ENCODE measurements at places on chromosomes 5 and 9. TPM values are rescaled to one million over a fixed set of nuclear protein-coding genes. Genes with fewer than 3 reads are reported as not detected.

Gene SH3GLB2
- total RNA-seq: 174 TPM

Gene RMND5B
- total RNA-seq: 34.5 TPM

Gene AJM1
- total RNA-seq: 3.8 TPM

Gene COL23A1
- 13.6 TPM for total RNA-seq

Gene SNCAIP
- 113 TPM for total RNA-seq

- H3K4me1 ChIP-seq: peaks cover 25% of the 10 kb centered on the region
- no peaks in the 10 kb centered on the region for H3K36me3 ChIP-seq
- H3K27me3 ChIP-seq: no peaks in the 10 kb centered on the region
- H3K27ac ChIP-seq: no peak overlapping the region
- no peak overlapping the region for H3K4me3 ChIP-seq
Observed at GRCh38 chr5:149956685-149957084, 3.9 kb upstream of the SLC26A2 start.

- no peak overlapping the region for H3K4me3 ChIP-seq
- no peaks in the 10 kb centered on the region for H3K36me3 ChIP-seq
- DNase-seq: no peak
- no peaks in the 10 kb centered on the region for H3K4me1 ChIP-seq
- no peak overlapping the region for H3K27ac ChIP-seq
Observed at GRCh38 chr5:44275908-44276307, 113.3 kb downstream of the FGF10 start.

GRCh38 chr9:97556721-97557605, 55.5 kb downstream of the TMOD1 start:
- DNase-seq: no peak
- no peak overlapping the region for H3K27ac ChIP-seq
- peaks cover 46% of the 10 kb centered on the region for H3K27me3 ChIP-seq
- H3K36me3 ChIP-seq: no peaks in the 10 kb centered on the region
- no peak overlapping the region for H3K4me3 ChIP-seq
- H3K4me1 ChIP-seq: no peaks in the 10 kb centered on the region

- H3K36me3 ChIP-seq: no peaks in the 10 kb centered on the region
- DNase-seq: peak; percentile 52
- peaks cover 37% of the 10 kb centered on the region for H3K4me1 ChIP-seq
Observed at GRCh38 chr9:126705767-126706697, 92.3 kb downstream of the LMX1B start.

DNA sequence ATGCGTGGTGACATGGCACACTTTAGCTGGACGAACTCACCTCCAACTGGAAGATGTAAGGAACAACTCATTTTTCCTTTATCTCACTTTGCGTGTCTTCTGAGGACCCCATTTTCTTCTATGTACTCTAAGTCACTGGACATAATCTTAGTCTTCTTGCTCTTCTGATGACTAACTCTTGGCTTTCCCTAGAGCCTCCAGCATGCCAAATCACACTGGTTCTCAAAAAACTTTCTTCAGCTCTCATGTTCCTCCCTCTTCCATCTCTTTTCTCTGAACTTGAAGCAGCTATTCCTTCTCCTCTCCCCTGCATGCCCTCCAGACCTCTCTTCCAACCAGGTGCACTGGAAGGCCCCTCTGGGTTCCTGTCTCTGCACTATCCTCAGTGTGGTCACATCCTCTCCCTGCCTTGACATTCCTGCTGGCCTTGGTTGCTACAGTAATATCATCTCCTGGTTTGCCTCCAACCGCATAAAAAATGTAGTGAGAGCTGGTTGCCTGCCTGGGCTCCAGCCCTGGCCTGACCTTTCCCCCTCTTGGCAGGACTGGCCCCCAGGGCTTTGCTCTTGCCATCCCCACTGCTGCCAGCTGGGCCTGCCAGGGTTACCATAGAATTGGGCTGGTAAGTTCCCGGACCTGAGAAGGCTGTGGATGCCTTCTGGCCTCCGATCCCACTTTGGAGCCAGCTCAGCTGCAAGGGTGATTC, 44.8 kb upstream of the BNC2 start:
- H3K36me3 ChIP-seq: no peaks in the 10 kb centered on the region
- no peak overlapping the region for H3K4me3 ChIP-seq
- H3K27me3 ChIP-seq: no peaks in the 10 kb centered on the region
- no peak overlapping the region for H3K27ac ChIP-seq
- DNase-seq: no peak
- H3K4me1 ChIP-seq: peaks cover 2% of the 10 kb centered on the region

- H3K4me1 ChIP-seq: peaks cover 48% of the 10 kb centered on the region
- no peak for DNase-seq
- no peak overlapping the region for H3K4me3 ChIP-seq
- H3K27me3 ChIP-seq: no peaks in the 10 kb centered on the region
- peak overlapping the region; percentile 88 for H3K27ac ChIP-seq
- H3K36me3 ChIP-seq: no peaks in the 10 kb centered on the region
Observed at GRCh38 chr5:178332210-178332641, 99.6 kb upstream of the PHYKPL start.

DNA sequence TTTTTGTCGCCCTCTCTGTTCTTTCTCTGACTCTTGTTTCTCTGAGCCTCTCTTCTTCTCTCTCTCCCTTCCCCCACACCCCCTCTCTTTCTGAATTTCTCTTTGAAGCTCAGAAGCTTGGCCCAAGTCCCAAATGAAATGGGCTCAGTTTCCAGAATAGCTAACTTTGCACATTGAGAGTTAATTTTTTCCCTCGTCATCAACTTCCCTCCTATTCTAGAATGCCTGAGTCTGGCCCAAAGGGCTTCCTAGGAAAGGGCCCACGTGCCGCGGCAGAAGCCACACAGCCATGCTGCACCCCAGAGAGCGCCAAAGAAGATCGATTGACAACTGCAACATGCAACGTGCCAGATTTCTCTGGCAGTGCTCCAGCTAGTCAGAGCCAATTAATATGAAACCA, 588.8 kb upstream of the KLF4 start:
- peaks cover 14% of the 10 kb centered on the region for H3K4me1 ChIP-seq
- DNase-seq: no peak
- no peak overlapping the region for H3K4me3 ChIP-seq

DNA sequence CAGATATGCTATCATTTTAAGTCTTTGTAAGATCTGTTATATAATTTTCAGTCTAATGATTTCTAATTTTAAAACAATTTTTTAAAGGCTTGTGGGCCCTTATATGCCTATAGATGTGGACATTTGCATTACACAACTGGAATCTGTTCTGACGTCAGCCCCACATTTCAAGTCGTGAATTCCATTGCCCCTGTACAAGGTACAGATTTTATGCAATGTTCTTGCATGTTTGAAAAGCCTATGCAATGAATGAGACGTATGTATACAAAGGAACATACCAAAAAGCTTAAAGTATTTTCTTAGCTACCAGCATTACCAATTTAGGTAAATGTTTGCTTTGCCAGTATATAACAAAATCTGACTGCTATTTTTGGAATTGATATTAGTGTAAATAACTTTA, 77.2 kb downstream of the ITGA1 start:
- H3K36me3 ChIP-seq: no peaks in the 10 kb centered on the region
- no peak overlapping the region for H3K4me3 ChIP-seq
- no peak overlapping the region for H3K27ac ChIP-seq
- H3K4me1 ChIP-seq: peaks cover 15% of the 10 kb centered on the region
- DNase-seq: no peak

GRCh38 chr5:136018814-136019783, 9.7 kb upstream of the TGFBI start:
- no peaks in the 10 kb centered on the region for H3K27me3 ChIP-seq
- H3K4me1 ChIP-seq: peaks cover 61% of the 10 kb centered on the region
- DNase-seq: no peak
- no peaks in the 10 kb centered on the region for H3K36me3 ChIP-seq
- H3K27ac ChIP-seq: peak overlapping the region; percentile 89

DNA sequence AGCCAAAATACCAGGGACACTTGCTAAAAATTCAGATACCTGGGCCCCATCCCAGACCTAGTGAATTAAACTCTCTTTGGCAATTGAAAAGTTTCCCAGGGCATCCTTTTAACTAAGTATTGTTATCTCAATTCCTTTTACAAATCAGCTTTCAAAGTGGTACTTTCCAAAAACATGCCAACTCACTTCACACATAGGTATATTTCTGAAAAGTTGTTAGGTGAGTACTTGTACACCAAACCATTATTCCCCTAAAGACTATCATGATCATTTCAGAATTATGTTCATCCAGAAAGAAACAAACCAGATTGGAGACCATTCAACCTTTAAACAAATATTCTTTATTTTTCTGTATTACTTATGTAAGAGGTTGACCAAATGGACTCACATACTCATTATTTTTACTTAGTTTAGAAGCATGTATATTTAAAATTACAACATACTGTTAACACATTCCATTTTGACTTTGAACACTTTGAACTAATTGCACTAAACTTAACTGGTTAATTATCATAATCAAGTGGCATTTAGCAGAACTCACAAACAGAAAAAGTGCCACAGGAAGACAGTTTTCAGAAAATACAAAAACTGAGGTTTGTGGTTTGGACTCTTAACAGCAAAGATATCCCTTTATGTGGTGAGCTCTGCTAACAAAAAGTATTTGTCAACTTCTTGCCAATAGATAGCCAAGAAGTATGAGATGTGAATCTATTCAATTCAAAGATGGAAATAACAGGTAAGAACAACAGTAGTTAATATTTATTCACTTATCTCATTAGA, 40.7 kb downstream of the KIAA0825 start:
- H3K27me3 ChIP-seq: no peaks in the 10 kb centered on the region
- H3K4me1 ChIP-seq: peaks cover 6% of the 10 kb centered on the region
- no peaks in the 10 kb centered on the region for H3K36me3 ChIP-seq
- no peak overlapping the region for H3K4me3 ChIP-seq
- no peak overlapping the region for H3K27ac ChIP-seq

- DNase-seq: no peak
- H3K27me3 ChIP-seq: no peaks in the 10 kb centered on the region
- no peak overlapping the region for H3K4me3 ChIP-seq
- H3K4me1 ChIP-seq: peaks cover 15% of the 10 kb centered on the region
Observed at GRCh38 chr9:110065532-110065931, 142.4 kb downstream of the C9orf152 start.

DNA sequence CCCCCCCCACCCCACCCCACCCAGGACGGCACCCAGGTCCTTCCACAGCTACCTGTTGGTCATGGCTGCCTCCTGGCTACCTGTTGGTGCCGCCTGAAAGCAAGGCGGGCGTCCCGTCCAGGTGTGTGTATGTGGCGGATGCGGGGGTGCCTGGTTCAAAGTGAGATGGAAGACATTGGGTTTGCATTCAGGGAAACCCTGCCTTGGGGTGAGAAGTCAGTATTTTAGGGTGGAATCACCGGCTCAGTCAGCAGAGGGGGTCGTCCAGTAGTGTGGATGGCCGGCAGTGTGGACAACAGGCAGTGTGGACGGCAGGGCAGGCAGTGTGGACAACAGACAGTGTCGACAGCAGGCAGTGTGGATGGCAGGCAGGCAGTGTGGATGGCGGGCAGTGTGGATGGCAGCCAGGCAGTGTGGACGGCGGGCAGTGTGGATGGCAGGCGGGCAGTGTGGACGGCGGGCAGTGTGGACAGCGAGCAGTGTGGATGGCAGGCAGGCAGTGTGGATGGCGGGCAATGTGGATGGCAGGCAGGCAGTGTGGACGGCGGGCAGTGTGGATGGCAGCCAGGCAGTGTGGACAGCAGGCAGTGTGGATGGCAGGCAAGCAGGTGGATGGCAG, 28.0 kb downstream of the NKD2 start:
- no peak overlapping the region for H3K4me3 ChIP-seq
- no peak for DNase-seq
- H3K27me3 ChIP-seq: peaks cover 4% of the 10 kb centered on the region
- H3K4me1 ChIP-seq: no peaks in the 10 kb centered on the region

GRCh38 chr9:100445903-100446549, 19.1 kb downstream of the MSANTD3 start:
- H3K36me3 ChIP-seq: peaks cover 26% of the 10 kb centered on the region
- H3K27me3 ChIP-seq: no peaks in the 10 kb centered on the region
- DNase-seq: no peak
- no peak overlapping the region for H3K27ac ChIP-seq
- H3K4me3 ChIP-seq: no peak overlapping the region
- H3K4me1 ChIP-seq: peaks cover 11% of the 10 kb centered on the region

DNA sequence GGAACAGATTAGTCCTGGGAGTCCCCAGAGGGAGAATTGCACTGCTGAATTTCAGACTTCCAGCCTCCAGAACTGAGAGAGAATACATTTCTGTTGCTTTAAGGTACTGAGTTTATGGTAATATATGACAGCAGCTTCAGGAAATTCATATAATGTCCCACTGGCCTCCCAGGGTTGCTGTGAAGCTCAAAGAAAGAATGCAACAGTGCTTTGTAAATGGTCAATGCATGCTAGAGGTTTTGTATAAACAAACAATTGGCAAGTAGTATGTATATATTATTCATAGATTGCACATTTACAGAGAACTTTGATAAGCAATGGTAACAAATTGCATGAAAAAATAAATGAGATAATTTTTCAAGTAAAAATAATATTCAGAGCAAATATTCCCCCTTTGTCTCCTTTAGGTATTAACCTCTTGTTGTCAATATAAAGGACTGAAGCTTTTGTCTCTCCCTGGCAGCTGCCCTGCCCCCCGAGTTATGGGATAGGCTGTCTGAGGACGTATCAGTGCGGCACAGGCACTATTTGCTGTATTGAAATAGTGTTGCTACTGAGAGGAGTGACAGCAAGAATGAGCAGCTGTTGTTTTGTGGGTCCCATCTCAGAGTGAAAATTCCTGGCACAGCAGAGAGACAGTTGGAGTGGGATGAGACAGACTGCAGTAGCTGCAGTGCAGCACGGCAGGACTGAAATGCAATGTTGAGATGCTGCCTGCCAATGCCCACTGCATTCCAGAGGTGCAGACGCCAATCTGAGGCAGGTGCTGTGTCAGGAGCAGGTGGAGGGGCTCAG, 194.2 kb upstream of the GLRA1 start:
- no peak overlapping the region for H3K27ac ChIP-seq
- H3K27me3 ChIP-seq: no peaks in the 10 kb centered on the region
- no peaks in the 10 kb centered on the region for H3K36me3 ChIP-seq

GRCh38 chr5:73170522-73170921, 2.5 kb upstream of the TMEM174 start:
- H3K36me3 ChIP-seq: no peaks in the 10 kb centered on the region
- H3K4me3 ChIP-seq: no peak overlapping the region
- no peak overlapping the region for H3K27ac ChIP-seq
- DNase-seq: no peak
- no peaks in the 10 kb centered on the region for H3K4me1 ChIP-seq

DNA sequence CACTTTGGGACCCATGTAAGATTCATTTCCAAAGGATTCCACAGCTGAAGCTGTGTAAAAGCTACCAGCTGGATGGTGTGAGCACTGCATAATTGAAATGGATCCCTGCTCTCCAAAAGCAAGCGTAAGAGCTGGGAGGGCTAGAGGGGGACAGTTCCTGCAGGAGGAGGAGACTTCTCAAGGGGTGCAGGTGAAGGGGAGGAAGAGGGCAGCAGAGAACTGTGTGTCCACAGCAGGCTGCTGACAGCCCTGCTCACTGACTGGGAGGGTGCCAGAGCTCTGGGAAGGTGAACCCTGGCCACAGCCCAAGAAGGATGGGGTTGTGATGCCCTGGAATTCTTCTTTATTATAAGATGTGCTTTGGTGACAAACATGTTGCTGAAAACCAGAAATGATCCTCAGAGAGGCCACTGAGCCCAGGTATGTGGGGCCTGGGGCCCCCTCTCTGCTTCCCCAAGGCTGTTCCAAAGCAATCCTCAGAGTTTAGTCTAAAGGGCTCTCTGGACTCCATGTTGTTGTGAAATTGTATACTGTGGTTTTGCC, 112.8 kb upstream of the SLC25A48 start:
- no peak overlapping the region for H3K27ac ChIP-seq
- no peaks in the 10 kb centered on the region for H3K36me3 ChIP-seq
- H3K27me3 ChIP-seq: no peaks in the 10 kb centered on the region
- H3K4me3 ChIP-seq: no peak overlapping the region
